Pancreas (tissue), 10 donors: ENCODE measurements at places on chromosomes 4 and X.

- DNase-seq = no peak
Observed at GRCh38 chrX:585115-585808, 45.3 kb upstream of the SHOX start.

DNA sequence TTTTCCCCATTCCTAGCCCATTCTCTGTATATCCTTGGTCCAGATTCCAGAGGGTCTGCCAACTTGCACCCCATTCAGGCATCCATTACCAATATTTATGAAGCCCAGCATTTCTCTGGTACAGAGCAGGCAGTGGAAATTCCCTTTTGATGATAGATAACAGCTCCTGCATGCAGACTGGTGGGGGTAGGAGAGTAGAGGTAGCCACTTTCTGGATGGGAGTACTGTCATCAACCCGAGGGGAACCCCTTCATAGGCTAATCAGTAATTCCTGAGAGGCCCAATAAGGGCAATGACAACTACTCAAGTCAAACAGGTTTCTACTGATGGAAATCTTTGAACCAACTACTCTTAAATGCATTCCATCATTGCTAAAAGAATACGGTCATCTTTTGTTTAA lies 63.7 kb downstream of the COL25A1 start:
- no peak for DNase-seq

DNA sequence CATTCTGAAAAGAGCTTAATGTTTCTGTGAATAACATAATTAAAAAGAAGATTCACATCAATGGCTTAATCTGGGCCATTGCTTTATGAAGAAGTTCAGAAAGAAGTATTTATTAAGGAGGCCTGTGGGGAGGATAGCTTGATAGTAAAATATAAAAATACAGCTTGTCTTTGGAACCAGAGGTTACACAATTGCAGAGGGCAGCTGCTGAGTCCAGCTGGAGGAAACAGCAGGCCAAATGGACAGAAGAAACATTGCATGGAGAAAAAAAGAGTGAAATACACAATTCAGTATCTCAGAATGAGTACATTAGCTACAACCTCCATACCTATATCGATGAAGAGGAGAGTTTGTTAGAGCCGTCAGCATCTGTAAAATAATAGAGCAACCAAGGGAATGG lies 148.0 kb upstream of the NPY2R start:
- no peak for DNase-seq

DNA sequence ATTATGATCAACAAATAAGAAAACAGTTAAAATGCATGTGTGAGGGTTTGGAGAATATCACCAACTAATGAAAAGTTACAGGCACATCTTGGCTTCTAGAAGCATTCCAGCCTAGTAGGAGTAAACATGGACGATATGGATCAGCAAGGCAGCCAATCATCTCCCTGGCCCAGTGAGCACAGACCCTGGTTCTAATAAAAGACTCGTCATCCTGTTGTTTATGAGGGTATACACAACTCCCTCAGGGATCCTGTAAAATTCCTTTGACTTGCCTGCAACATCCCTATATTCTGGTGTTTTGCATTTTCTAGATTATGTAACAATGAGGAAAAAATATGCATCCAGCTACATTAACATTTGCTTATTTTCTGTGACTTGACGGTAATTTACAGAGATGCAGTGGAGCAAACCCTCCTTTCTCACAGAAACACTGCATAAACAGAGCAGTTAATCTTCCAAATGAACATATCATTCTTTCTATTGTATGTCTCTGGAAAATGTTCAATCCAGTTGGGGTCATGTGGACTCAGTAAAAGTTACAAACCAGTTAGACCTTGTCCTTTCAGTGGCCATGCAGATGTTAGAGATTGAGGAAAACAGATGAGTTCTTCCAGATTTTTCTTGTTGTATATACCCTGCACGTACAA lies 88.9 kb upstream of the NDP start:
- no peak for DNase-seq
